Activated CD8-positive, alpha-beta memory T cell treated with anti-CD3 and anti-CD28 coated beads for 1 hour (primary cell): ENCODE measurements at places on chromosomes 2 and 18.

DNA sequence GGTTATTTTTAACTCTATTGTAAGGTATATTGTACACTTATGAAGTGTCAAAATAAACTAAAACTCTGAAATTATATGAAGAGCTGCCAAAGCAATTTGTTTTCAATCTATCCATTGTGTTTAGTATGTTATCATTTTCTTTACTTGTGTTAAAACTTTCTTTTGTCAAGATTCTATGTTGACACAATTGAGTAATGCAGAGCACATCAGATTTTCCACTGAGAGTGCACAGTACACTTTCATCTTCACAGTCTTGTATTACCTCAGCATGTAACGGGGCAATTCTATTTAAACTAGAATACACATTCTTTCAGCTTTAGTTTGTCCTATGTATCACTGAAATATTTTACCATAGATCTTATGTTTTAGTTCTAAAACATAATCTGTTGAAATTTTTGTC, 304.4 kb upstream of the ZC3H15 start:
- DNase-seq = no peak

DNA sequence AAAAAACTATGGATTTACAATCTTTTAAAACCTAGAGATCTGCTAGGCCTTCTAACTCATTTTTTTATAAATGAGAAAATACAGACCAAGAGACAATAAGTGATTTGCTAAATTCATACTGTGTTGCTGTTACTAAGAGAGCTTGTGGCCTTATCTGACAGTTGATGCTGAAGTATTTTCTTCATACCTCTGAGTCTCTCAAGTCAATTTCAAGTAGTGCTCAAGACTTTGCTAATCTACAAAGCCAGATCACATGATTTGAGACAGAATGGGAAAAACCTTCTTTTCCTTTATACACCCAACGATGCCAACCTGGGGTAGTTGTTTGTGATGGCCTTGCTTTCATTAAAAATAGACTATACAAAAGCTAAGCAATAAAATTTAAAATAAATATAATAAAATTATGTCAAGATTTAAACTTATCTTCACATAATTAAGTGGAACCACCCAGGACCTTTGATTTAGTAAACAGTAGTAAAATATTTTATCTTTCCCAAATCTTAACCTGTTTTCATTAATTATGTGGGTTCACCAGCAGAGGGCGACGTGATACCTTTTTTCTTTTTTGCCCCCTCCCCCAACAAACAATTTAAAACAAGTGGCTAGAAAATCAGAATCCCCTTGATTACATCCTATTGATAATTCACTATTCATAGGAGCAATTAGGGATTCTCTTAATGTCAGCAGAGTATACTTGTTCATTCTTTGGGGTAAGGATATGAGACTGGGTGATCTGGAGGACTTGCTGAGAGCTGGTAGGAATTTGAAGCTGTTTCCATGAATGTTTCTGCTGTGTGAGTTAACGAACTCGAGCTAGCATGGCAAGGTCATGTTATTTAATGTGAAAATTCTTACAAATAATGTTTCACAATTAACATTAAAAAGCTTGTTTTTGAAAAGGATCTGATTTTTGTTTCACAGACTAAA, 49.6 kb upstream of the SLC5A7 start:
- DNase-seq = no peak

DNA sequence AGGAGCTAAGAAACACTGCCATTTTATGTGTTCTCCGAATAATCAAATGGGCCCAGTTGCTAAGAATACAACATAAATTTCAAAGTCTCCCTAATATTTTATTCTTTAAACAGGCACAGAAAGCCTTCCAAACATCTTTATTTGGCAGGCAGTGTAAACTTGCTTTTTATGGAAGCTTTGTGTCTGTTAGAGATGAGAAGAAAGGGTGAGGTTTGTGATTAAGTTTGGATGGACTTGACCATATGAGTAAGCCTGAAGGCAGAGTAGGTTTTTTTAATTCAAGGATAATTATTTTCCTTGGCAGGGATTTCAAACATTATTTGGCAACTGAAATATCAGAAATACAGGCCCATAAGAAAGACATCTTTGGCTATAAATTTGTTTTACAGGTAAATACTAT, 62.9 kb downstream of the COX7A2L start:
- no peak for DNase-seq

GRCh38 chr2:38498045-38498481, 104.7 kb downstream of the HNRNPLL start:
- no peak for DNase-seq

DNA sequence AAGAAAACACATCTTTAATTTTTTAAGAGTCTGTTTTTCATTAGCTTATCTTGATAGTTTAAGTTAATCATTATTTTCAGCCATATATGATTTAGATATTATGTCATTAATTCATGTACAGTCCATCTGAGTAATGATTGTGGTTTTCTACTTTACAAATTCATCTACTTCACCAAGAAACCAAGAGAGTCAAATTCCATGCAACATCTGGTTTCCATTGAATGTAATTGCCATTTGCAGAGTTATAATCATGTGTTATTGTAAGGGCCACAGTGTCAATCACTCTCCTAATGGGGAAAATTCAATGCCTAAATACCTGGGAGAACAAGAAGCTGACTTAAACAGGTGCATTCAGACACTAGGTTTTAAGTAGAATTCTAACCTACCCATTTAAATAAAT, 217.2 kb upstream of the OSR1 start:
- no peak for DNase-seq

DNA sequence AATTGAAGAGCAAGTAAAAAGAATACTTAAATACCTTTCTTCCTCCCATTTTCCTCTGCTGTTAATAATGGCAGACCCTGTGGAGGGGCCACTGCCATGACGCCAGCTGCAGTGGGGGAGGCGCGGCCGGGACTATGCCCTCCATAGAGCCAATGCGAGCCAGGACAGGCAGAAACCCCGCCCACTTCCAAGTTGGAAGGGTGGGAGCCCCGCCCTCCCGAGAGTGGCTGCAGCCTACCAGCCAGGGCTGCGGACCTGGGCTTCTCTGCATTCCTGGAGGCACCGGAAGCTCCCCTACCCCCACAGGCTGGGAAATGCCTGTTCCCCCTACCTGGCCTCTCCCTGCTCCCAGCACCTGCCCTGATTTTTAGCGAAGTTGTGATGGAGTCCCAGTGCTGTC, 439.4 kb upstream of the CDH19 start:
- no peak for DNase-seq

- DNase-seq = no peak
Observed at GRCh38 chr2:184463102-184463865, 135.0 kb upstream of the ZNF804A start.

DNA sequence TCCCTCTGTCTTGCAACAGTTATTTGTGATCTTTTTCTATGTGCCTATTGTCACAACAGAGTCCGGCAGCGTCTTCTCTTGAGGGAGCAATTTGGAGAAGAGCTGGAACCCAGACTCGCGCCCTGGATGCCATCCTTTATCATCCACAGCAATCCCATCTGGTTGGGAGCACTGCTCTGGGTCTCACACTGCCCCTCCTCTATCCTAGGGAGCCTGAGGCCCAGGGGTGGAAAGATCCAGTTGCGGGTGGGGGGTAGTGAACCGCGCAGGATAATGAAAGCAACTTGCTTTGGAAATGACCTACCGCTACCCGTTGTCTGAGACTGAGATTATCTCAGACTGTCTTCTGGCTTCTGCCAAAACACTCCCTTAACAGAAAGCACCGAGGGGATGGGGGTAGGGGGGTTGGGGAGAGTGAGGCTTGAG, 713 bp downstream of the WBP1 start:
- DNase-seq = no peak

GRCh38 chr2:240806459-240806858, 13.6 kb downstream of the KIF1A start:
- DNase-seq = no peak

GRCh38 chr2:23497063-23497462, 112.1 kb downstream of the KLHL29 start:
- DNase-seq = no peak

GRCh38 chr2:175792199-175792598, 209.9 kb downstream of the LNPK start:
- no peak for DNase-seq

DNA sequence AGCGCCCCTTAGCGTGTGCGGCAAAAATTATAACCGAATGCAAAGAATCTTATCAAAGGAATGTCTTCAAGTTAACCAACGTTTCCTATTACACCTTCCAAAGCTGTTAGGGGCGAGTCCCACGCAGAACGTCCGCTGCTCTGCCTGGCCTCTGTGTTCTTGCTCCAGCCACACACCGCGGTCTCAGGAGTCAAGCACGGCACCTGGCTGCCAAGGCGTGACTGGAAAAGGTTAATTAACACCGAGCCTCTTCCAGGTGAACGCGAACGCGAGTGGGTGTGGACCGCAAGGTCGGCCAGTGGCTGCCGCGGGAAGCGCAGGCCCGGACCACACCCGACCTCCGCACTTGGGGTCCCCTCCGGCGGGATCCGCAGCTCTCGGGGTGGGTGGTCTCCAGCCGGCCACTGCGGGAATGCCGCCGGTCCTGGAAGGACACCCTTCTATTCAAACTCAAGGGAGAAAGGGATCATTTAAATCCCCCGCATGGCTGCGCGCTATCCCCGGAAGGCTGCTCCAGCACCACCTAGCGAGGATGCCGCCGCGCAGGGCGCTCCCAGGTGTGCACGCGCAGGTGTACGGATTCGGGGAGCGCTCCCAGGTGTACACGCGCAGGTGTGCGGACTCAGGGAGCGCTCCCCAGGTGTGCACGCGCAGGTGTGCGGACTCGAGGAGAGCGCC, 830 bp downstream of the CYB5A start:
- no peak for DNase-seq

DNA sequence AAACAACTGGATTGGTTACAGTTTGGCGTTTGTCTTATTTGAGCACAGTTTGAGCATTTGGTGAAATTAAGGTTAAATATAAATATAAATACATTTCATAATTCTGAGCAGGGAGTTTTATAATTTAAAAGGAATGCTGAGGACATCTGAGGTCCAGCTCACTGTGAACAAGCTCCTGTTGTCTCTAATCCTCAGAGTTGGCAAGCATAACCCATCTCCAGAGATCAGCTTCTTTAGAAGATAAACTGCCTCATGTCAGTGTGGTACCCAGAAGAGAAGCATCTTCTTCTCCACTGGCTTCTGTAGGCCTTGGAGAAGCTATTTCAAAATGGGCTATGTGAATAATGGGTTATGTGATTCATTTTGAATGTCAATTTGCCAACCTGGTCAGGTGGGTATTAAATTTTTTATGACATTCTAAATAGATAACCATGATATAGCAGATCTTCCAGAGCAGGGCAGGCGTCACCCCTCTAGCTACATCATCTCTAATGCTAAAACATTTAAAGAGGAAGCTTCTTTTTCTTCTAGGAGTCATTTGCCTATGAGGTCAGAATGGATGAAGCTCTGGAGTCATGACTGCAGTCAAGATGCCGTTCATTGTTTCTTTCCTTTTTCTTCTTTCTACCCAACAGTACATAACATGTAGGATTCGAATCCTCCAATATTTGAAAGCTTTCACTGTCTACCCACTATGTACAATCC, 324.0 kb downstream of the RNF144A start:
- no peak for DNase-seq

- no peak for DNase-seq
Observed at GRCh38 chr2:98601532-98602132, 6.7 kb downstream of the COA5 start.

- DNase-seq = no peak
Observed at GRCh38 chr2:236687296-236687965, 117.8 kb downstream of the ACKR3 start.

DNA sequence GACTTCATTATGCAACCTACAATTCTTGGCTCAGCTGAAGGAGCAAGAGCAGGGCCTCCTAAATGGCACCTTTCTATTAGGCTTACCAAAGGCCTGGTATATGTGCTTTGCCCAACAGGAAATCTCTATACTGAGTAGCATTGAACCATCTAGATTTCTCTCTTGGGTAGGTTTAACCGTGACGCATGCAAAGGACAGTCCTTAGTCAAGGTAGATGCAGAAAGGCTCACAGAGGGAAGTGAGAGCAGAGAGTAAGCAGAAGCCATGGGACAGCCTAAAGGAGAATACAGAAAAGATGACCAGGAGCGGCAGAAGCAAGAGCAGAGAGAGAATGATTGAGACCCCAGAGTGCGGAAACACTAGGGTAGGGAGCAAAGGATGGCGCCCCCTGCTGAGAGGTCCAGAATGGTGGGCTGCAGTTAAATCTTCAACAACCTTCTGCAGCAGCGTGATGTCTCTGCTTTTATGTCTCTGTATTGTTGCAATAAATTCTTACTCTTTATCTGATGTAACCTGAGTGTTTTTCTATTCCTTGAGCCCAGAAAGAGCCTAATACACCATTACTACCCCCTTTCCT, 4.7 kb upstream of the OSBPL1A start:
- no peak for DNase-seq

DNA sequence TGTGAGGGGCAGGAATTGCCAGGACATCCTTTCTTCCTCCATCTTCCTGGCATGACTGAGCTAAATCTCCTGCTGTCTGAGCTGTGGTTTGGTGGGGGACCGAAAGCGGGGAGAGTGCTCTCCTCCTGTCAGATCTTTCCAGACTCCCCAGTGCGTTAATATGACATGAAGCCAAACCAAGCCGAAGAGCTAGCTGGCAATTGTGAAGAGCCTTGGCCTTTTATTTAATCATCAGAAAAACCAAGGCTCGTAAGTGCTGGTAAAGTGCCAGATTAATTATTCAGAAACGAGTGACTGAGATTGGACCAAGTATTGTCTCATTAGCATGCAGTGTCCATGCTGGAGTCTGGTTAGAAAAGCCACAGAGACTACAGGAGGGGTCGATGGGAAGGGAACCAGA, 14.5 kb upstream of the LRPPRC start:
- DNase-seq = no peak

DNA sequence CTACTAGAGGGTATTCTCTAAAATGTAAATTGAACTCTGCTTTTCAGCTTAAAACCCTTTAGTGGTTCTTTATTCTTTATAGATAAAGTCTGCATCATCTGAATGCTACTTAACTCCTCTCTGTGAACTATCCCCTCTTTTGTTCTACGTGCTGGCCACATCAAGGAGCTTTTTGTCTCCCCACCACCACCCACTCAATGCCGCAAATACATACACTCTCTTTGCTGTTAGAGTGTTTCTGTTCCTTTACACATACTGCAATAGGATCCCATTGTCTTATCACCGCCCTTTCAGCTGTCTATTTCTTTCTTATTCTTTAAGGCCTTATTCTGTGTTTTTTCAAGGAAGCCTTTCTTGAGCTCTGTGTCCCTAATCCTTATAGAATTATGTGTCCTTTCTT, 83.3 kb downstream of the EML4 start:
- no peak for DNase-seq

DNA sequence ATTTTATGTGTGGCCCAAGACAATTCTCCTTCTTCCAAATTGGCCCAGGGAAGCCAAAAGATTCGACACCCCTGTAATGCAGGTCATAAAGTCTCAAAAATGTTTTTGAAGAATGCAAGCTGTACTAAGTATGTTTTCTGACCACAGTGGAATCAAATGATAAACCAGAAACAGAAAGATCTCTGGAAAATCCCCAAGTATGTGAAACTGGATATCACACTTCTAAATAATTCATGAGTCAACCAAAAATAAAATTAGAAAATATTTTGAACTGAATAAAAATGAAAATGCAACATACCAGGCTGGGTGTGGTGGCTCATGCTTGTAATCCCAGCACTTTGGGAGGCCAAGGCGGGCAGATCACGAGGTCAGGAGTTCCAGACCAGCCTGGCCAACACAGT, 34.1 kb upstream of the UBE2F start:
- DNase-seq = no peak

- no peak for DNase-seq
Observed at GRCh38 chr18:79856119-79857007, 58.6 kb downstream of the KCNG2 start.

GRCh38 chr2:24315669-24316068, 44.7 kb downstream of the ITSN2 start:
- no peak for DNase-seq

- no peak for DNase-seq
Observed at GRCh38 chr2:67018301-67018700, 378.8 kb upstream of the ETAA1 start.
